ENCODE measurements at places on chromosomes 12 and 14.

GRCh38 chr12:62372134-62372533 lies 94.5 kb upstream of the MON2 start:
- no peak for DNase-seq

GRCh38 chr12:20572451-20572850 lies 122.7 kb upstream of the SLCO1C1 start:
- DNase-seq: no peak

- DNase-seq: no peak
These were observed 35.8 kb downstream of the ATP2A2 start for GRCh38 chr12:110316861-110317260.

DNA sequence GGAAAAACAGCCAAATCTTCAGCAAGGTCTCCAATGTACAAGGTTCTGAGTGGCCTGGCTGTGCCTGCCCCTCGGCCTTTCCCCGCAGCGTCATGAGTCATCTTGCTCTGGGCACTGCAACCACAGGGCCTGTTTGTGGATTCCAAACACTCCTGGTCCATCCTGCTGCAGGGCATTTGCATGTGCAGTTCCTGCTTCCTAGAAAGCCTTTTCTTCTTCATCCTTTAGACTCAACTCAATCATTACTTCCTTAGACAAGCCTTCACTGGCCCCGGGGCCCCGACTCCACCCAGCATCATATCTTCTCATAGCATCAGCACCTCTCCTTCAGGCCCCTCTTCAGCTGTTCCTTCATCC lies 101.8 kb upstream of the EGLN3 start:
- no peak for DNase-seq

DNA sequence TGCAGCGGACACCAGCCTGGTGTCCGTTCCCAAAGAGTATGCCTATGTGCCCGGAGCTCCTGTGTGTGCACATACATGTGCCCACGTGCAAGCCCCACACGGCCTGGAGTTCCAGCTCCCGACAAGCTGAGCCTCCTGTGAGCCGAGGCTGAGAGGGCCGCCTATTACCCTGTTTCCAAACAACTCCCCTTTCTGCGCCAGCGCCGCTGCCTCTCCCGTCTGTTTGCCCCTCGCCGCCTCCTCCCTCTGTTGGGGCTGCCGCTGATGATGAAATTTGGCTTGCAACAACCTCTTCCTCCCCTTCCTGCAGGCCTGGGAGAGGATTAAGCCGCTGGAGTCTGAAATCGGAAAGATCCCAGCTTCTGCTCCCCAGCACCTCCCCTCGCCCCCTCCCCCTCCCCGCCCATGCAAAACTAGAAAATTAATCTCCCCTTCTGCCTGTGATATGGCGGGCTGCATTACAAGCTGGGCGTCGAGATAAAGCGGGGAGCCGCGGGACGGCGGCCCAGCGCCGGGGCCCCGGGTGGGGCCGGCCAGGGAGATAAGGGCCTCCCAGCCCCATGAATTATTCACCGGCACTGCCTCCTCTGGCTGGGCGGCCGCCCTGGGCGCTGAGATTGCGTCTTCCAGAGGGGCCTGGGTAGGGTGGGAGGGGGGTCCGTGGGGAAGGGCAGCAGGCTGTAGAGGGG lies 6.8 kb upstream of the ASIC1 start:
- DNase-seq: no peak

DNA sequence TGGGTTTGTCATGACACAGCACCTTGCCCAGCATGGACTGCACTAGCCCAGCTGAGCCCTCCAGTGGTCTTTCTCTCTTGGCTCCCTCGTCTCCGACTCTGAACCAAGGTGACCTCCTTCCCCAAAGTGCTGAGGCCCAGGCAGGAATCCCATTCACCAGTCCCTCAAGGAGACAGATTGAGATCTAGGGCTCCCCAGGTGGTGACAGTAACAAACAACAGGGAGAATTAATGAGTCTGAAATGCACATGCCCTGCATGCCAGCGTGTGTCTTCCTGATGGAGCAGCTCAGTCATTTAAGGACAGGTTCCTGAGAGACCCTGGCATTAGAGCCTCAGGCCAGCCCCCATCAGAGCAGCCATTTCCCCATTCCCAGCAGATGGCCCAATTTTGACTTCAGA lies 51.4 kb upstream of the OAS1 start:
- DNase-seq: no peak

- no peak for DNase-seq
These were observed 397.9 kb upstream of the ATP2B1 start for GRCh38 chr12:90106568-90106967.

GRCh38 chr14:66249544-66249943 lies 236.6 kb upstream of the CCDC196 start:
- DNase-seq: no peak

DNA sequence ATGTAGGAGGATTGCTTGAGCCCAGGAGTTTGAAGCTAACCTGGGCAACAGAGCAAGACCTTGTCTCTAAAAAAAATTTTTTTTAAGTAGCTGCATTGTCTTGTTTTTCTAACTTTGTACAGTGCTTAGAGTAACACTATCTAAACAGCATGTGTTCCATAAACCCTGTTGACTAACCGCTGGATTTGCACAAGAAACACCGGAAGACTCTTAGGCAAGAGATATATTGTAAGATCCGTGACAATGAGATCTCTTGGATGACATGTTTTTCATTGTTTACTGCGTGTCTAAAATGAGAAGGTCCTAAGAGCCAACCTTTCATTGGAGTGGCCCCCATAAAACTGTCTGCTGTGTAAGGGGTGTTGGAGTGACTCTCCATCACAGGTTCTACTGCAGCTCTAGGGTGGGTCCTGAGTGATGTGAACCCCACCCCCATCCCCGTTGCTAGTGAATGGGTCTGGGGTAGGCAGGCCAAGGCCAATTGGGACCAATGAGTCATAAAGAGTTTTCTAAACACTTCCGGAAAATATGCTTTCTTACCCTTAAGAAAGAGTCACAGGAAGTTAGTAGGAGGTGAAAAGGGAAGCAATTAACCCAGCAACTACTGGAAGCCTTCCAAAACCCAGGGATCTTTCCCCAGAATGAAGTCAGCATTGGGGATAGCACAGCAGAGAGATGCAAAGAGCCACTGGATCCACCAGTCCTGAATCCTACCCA lies 24.3 kb upstream of the PCNX1 start:
- DNase-seq: no peak

DNA sequence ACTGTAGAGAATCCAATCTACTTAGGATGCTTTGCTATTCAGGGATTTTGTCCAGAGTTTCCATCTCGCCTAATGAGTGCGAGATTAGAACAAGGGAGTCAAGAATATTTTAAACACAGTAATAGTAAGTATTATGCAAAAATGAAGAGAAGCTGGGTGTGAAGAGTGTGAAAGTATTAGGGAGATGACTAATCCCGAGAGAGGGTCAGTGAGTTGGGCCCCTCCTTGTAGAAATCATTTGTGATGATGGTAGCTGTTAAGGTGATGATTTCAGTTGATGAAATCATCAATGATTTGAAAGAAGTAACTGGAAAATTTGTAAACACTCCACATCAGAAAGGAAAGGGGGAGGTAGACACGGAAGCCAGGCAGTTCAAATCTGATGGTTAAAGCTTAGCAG lies 478.9 kb upstream of the MGAT4C start:
- no peak for DNase-seq

DNA sequence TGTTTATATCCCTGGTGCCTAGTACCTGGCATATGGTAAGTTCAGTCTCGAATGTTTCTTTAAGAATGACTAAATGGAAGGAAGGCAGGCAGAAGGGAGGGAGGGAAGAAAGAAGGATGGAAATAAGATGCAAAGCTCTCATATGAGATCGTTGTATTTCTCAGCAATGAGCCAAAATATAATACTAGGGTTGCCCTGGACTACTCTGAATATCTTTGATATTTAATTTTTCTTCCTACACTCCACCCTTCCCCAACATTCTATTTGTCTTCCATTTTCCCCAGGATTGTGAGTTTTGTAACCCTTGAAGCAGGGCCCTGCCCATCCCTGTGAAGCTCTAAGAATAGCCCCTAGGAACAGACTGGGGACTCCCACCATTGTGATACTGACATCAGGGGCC lies 43.9 kb downstream of the GUCY2C start:
- no peak for DNase-seq

GRCh38 chr12:89129167-89129870 lies 223.0 kb downstream of the DUSP6 start:
- DNase-seq: no peak

- no peak for DNase-seq
These were observed 5.8 kb upstream of the PUS1 start for GRCh38 chr12:131923260-131923659.

GRCh38 chr14:34766606-34767005 lies 52.2 kb upstream of the CFL2 start:
- no peak for DNase-seq

- no peak for DNase-seq
These were observed 28.1 kb downstream of the TTC6 start for GRCh38 chr14:37623426-37623951.

DNA sequence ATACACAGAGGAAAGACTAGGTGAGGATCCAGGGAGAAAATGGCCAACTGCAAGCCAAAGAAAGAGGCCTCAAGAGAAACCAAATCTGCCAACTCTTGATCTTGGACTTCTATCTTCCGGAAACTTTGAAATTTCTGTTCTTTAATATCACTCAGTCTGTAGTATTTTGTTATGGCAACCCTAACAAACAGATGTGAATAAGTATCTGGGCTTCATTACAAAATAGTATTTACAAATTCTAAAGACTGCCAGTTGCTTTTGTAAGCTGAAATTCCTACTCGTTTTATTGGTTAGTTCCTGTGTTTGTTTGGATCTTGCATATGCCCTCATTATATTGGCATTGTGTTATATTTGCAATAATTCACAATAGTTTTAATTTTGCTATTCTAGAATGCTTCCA lies 143.2 kb upstream of the USP15 start:
- DNase-seq: no peak

DNA sequence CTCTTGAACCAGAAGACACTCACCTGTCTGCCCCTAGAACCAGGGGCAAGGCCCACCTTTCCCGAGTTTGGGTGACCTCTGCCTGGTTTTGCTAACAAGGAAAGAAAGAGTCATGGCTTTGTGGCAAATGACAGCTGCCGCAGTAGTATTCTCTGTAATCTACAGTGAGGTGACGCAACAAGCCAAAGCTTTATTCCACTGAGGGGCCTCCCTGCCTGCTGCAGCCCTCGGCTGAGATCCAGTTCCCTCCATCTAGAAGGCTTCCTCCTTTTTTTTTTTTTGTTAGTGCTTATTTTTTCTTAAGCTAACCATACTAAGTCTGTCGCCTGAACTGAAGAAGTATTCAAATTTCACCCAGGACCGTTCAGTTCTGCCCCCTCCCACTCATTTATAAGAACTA lies 142.3 kb upstream of the TMCC3 start:
- DNase-seq: no peak

DNA sequence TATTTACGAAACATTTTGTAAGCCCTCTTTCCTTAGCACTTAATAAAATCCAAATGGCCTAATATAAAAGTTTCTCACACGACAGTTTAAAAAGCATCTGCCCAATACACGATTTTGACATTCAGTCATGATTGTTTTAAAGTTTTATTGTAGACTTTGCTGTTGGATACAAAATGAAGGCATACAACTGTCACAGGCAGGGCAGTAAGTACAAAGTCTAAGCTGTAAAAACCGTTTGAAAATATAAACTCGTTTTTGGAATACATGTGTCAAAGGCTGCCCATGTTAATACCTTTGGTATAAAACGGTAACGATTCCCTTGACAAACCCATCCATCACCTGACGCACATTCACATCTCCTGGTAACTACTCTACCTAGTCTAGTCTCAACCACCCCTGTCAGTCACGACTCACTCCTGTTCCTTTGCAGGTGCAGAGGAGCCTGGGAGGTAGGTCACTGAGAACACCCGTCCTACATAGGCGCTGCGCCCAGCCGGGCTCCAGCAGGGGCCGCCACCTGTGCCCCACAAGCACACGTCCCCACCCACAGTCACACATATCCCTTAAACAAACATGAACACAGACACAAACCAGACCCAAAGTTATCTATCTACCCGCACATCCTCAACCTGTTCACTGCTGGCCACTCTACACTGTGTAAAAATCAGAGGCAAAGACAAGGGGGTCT lies 27.1 kb downstream of the KCTD10 start:
- no peak for DNase-seq

- no peak for DNase-seq
These were observed 345.8 kb downstream of the RPS29 start for GRCh38 chr14:49240383-49240782.
